ENCODE measurements at places on chromosomes 6 and 20.

- DNase-seq, result peak; percentile 86
These were observed 50.5 kb upstream of the ASIP start for GRCh38 chr20:34190679-34191090.

DNA sequence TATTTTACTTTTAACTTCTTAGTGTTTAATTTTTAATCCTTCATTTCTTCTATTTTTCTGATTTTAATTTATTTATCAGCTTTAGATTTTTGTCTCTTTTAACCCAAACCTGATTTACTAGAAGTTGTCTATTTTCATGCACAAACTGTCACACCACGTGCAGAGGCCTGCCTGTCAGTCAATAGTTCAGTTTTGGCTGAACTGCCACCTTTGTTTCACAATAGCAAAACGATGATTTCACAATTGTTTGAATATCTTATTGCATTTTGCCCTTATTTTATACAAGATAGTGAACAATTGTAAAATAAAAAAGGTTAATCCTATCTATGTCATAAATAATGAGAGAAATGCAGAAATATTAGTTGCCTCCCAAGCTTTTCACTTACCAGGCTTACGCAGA is 24.0 kb upstream of the PPP1R3G start:
- no peak for DNase-seq

DNA sequence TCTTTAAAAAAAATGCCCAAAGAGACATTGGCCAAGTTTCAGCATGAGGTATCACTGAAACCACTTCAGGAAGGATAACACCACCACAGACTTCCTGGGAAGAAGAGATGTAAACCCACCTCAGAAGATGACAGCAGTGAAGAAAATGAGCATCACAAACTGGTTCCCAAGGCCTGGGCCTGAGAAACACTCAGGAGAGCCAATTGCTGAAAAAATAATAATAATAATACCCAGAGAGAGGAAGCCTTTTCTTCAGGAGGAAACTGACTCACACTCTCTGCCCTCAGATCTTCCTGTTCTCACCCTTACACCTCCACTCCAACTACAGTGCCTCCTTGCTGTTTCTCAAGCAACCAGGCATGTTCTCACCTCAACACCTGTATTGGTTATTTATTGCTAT is 68.1 kb upstream of the MAFB start:
- DNase-seq, result no peak

- no peak for DNase-seq
These were observed 36.6 kb upstream of the SLC22A16 start for GRCh38 chr6:110512991-110513390.

GRCh38 chr6:36524871-36525270 is 22.4 kb downstream of the STK38 start:
- no peak for DNase-seq

DNA sequence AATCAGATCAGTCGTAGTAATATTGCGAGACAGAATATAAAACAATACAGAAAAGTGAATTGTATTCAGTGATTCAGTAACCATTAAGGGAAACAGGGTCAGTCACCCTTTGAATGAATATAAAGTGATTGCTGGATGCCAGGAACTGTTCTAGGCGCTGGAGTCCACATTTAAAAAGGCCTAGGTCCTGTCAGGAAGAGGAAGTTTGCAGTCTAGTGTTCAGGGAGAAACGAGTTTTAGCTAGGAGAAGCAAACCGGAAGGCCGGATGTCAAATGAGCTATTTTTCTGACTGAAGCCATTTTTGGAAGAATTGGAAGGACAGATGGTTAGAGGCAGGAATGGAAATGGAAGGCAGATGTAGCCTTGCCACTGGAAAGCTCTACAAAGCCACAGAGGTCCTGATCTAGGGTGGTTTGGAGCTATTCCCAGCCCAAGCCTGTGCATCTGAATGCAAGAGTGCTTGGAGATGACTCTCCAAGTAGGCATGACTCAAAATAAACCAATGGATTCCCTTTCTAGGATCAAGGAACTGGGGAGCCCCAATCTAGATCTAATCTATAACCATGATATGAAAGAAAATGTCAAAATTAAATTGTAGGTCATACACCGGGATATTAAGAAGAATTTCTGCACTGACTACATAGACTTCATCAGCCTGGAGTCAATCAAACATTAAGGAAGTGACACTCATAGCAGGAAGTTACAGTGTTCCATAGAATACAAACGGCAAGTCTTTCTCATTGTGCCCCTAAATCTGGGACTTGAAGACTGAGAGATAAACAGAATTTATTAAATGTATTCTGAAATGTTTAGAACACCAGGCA is 36.8 kb upstream of the CDKAL1 start:
- DNase-seq, result no peak

DNA sequence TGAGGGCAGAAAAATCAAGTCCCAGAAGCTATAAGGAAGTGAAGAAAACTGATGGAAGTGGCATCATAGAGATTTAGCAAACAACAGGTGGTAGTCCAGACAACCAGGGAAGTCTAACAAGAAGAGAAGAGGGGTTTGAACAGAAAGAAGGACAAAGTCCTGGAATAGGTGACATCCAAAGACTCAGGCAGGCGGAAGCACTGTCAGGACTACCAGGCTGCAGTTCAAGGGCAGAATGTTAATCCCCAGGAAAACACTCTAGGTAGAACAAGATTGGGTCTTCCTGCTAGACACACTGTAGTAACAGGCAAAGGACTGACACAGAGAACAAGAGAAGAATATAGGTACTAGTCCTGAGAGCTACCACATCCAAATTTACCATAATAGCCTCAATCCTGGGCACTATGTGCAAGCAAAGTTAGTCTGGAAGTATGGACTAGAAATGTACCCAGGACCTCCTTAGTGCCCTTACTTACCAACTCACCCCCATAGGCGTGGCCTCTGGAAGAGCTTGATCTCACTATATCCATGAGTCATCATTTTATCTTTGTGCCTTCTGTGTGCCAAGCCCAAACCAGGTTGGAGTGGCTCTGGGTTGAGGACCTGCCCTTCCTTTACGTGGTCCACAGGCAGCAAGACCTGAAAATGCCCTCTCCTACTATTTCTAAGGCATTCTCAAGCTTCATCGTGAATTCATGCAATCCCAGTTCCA is 2.2 kb upstream of the EPB41L2 start:
- DNase-seq, result no peak

DNA sequence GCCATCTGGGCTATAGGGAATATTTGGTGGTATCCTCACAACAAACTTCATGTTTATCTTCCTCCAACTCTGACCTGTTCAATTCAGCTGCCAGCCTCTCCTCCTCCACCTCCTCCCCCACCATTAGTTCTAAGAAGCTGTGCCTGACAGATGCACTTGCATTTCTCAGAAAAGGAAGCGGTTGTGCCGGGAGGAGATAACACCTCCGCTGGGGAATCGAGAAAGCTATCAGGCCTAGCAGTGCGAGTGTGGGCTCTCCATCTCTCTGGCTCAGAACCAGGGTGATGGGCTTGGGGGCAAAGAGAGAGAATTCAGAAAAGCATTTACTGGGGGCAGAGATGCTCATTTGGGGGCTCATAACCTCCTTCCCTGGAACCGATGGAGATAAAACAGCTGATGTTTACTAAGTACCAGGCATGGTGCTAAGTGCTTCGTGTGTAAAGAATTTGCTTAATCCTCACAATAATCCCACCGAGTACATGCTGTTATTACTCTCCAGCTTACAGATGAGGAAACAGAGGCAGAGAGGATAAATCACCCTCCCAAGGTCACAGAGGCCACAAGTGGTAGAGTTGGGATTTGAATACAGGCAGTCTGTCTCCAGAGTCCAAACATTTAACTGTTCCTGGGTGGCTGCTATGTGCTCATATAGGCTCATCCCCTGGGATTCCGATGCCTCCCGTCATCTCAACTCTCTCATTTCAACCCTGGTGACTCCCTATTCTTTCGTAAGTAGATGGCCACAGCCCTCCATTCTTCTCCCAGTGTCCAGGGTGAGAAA is 38.3 kb downstream of the COX4I2 start:
- no peak for DNase-seq

GRCh38 chr6:90253631-90254030 is 43.0 kb downstream of the BACH2 start:
- no peak for DNase-seq

DNA sequence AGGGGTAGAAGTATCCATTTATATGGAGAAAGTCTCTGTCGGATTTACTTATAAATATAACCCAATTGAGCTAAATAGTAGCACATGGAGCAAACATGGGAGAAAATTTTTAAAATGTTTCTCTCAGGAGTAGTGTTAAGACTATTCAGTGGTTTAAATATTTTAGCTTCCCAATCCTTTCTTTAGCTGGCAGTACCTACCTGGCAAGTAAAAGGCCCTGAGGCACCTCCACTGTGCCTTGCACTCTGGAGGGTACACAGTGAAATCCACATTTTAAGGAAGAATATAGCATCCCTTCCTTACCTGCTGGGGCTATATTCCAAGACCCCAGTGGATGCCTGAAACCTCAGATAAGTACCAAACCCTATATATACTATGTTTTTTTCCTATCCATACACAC is 124.2 kb downstream of the KLHL32 start:
- DNase-seq, result no peak

DNA sequence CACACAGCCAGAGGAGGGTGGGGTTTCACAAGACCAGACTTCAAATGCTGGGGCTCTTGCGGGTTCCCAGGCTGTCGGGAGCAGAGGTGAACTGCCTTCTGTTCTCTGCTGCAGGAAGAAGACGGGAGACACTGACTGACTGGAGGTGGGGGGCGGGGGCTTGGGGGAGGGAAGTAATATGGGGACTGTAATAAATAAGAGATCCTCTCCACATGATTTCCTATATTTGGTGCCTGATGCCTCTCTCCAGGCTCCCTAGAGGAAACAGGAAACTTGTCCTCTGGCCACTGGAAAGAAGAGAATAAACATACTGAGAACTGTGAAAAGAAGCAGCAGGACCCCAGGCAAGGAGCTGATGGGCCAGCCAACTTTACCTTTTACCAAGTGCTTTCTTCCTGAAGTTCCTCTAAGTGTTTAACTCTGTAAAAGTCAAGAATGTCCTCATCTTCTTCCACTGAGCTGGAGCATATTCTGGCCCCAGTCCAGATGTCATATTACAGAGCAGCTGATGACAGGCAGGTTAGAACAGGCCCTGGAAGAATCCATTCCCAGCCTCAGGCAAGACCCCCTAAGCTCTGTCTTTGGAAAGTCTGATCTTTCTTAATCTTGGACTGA is 33.2 kb upstream of the ADGRF5 start:
- peak; percentile 15 for DNase-seq

- no peak for DNase-seq
These were observed 143.6 kb upstream of the GJE1 start for GRCh38 chr6:141988954-141989705.

- DNase-seq, result no peak
These were observed 37.7 kb upstream of the PXDC1 start for GRCh38 chr6:3789018-3789895.

DNA sequence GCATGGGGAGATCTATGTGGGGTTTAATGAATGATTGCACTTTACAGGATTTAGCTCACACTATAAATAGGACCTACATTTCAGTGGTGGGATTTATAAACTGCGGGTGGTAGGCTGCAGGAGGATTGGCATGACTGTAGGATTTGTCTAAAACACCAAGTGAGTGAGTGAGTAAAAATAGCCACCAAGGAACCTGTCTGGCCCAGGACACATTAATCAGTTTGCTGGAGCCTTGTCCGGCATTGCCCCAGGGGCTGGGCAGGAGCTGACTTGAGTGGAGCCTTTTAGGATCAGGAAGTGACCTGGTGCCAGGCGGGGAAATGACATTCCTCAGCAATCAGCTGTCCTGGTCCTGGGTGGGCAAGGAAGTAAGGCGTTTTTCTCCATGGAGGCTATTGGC is 278.7 kb upstream of the PRND start:
- DNase-seq, result no peak

DNA sequence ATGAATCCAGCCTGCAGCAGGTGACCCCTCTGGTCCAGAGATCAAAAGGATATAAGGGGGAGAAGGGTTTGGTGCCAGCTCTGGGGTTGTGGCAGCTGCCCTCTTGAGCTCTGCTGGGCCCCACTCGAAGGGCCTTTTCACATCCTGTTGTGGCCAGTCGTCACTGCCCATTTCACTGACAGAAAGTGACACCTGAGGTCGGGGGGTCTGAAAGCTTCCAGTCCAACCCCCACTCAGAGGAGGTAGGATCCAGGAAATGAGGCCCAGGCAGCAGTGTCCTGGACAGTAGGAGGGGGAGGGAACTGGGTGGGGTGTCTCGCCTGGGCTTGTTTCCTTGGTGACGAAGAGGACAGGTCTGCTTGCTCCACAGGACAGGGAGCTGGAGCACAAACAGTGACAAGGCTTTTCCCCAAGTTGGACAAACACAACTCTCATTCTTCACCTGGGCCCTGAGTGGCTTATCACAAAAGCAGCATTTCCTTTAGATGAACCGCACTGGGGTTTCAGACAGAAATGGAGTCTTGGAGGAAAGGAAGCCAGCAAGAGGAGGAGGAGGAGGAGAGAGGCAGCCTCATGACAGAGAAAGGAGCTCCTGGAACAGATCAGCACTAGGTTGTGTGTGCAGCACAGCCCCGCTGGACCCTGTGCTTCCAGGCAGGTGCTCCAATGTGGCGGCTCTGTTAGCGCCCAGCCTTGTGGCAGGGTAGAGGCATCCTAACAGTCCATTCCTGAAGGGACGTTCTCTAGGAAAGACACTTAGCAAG is 11.0 kb downstream of the FRS3 start:
- DNase-seq, result no peak

- DNase-seq, result no peak
These were observed 7.1 kb downstream of the VNN2 start for GRCh38 chr6:132750455-132751248.

GRCh38 chr6:151430886-151431285 is 21.0 kb downstream of the RMND1 start:
- DNase-seq, result no peak

DNA sequence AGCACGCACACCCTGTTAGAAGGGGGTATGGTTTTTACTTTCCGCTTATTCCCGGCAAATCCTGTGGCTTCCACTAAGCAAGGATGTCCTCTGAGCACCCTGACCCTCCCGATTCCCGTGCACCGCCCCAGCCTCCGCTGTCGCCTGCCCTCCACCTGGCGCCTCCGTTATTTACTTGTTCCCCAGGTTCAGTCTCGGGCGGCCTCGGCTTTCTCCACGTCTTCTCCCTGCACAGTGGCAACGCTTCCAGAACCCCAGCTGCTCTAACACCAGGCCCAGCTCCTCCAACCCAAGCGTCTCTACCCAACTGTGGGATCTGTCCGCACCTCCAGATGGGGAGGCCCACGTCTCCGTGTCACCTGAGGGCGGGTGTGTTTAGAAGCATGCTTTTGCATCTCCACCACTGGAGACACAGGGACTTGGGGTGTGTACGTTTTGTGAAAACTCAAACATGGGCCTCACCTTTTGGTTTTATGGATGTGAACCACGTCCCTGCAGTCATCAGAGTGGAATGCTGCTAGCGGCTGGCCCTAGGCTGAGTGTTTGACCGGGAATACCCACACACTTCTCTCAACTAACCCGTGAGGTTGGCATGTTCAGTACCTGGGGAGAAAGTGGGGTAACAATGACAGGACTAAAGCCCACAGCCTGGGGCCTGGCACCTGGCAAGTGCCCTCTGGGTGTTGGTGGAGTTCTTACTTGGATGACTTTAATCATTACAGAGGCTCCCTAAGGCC is 79.9 kb downstream of the THBS2 start:
- no peak for DNase-seq

GRCh38 chr6:72386324-72386723 is 235.5 kb upstream of the KCNQ5 start:
- DNase-seq, result no peak
